ENCODE measurements at places on chromosomes 16 and 17. TPM values are rescaled to one million over a fixed set of nuclear protein-coding genes. Genes with fewer than 3 reads are reported as not detected.

GRCh38 chr17:11608396-11608795 lies 10.1 kb downstream of the DNAH9 start:
- H3K4me1 ChIP-seq: peaks cover 15% of the 10 kb centered on the region
- peak; percentile 60 for DNase-seq
- H3K36me3 ChIP-seq: no peaks in the 10 kb centered on the region
- H3K4me3 ChIP-seq: no peak overlapping the region
- H3K27me3 ChIP-seq: no peaks in the 10 kb centered on the region

- no peaks in the 10 kb centered on the region for H3K4me1 ChIP-seq
- H3K36me3 ChIP-seq: no peaks in the 10 kb centered on the region
- H3K27me3 ChIP-seq: no peaks in the 10 kb centered on the region
- no peak overlapping the region for H3K27ac ChIP-seq
- H3K4me3 ChIP-seq: no peak overlapping the region
- no peak for DNase-seq
Observed at GRCh38 chr17:41163828-41164227, 3.3 kb upstream of the KRTAP4-4 start.

TEX19 gene
- total RNA-seq: not detected

DNA sequence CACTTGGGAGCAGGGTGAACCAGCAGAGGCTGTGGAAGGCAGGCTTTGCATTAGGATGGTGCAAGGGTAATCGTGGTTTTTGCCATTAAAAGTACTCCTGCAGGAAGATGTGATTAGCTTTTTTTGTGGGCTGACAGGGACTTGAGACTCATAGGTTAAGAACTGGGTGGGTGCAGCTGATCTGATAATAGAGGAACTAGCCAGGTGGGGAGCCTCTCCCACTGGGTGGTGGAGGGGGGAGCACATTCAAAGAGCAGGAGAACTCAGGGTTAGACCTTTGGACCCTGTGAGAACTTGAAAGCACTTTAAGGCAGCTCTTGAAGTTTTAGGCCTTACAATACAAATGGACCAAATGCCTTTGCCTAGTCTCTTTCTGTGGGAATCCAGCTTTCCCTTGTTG lies 32.4 kb downstream of the CCL4 start:
- H3K27me3 ChIP-seq: no peaks in the 10 kb centered on the region
- no peaks in the 10 kb centered on the region for H3K36me3 ChIP-seq
- no peak for DNase-seq
- H3K27ac ChIP-seq: no peak overlapping the region

DNA sequence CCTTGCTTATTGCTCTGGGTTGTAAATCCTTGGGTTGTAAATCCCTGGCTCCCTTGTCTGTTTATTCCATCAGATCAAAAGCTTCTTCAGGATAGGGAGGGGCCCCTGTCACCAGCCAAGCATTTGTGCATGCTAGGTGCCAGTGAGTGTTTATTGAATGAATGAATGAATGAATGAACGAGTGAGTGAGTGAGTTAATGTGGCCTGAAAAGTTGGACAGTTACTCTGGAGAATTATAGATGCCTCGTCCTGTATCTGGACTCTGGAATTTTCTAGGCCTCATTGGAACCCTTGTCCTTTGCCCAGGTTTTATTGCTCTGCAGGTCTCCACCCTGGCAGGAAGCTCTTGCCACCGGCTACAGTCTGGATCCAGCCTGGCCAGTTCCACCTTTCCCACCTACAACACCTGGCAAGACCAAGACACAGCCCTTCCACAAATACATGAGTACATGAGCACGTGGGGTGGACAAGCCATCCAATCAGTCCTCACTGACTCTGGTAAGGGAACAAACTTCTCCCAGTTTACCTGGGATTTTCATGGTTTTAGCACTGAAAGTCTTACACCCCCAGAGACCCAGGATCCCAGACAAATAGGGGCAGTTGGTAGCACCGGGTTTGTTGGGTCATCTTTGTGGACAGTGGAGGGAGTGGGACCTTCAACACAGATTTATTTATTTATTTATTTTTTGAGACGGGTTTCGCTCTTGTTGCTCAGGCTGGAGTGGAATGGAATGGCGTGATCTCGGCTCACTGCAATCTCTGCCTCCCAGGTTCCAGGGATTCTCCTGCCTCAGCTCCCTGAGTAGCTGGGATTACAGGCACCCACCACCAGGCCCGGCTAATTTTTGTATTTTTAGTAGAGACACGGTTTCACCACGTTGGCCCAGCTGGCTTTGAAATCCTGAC lies 14.7 kb upstream of the CDH1 start:
- H3K36me3 ChIP-seq: no peaks in the 10 kb centered on the region
- DNase-seq: no peak
- no peaks in the 10 kb centered on the region for H3K27me3 ChIP-seq

DNA sequence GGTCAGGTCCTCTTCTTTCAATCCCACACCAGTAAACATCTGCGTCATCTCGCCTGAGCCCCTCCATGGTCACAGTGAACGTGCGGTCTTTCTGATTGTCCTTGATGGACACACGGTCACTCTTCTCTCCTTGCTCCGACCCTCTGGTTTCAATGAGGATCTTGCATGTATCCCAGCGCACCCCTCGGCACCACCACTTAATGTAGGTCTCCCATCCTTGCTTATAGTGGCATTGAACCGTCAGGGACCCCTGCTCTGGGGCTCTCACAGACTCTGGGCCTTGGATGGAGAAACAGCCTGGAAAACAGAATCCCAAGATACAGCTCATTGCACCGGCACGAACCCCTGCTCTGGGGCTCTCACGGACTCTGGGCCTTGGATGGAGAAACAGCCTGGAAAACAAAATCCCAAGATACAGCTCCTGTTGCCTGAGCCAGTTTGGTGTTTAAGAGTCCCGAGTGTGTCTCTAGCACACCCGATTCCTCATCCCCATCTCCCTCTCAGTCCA lies 5.4 kb downstream of the CD300LB start:
- no peak overlapping the region for H3K27ac ChIP-seq
- no peaks in the 10 kb centered on the region for H3K27me3 ChIP-seq
- H3K4me3 ChIP-seq: no peak overlapping the region
- H3K36me3 ChIP-seq: no peaks in the 10 kb centered on the region

DNA sequence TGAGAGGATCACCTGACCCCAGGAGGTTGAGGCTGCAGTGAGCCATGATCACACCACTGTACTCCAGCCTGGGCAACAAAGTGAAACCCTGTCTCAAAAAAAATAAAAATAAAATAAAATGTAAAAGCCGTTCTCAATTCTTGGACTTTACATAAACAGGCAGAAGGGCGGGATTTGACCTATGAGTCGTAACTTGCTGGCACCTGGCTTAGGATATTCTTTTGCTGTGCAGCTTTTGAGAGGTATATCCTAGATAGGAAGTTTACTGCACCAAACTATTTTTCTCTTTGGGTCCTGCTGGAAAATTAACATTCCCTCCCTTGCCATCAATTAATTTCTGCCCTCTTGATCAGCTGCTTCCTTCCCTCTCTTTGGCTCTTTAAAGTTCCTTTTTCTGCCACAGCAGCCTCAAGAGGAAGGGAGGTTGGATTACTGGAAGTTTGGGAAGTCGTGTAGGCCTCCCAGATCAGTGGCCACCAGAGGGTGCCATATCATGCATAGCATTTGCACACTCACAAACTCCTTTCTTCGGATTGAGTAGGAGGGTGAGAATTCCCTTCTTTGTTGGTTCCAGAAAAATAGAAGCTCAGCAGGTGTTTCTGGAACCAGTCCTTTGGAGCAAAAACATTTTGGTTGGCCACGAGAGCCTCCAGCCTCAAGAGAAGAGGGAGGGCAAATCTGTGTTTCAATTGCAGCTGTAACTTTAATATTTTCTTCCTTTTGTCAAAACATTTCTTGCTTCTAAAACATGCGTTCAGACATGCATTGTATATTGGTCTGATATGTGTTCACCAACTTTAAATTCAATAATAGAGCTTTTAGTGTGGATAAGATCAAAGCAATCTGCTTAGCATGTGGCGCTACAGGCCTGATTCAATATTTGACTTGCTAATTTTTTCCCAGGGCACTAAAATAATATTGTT lies 147.3 kb downstream of the CCDC182 start:
- H3K27ac ChIP-seq: no peak overlapping the region
- H3K27me3 ChIP-seq: no peaks in the 10 kb centered on the region
- peak; percentile 52 for DNase-seq
- H3K4me3 ChIP-seq: no peak overlapping the region
- H3K36me3 ChIP-seq: no peaks in the 10 kb centered on the region
- no peaks in the 10 kb centered on the region for H3K4me1 ChIP-seq

- DNase-seq: no peak
- H3K27me3 ChIP-seq: no peaks in the 10 kb centered on the region
- no peak overlapping the region for H3K27ac ChIP-seq
Observed at GRCh38 chr16:60655514-60656153, 1380.6 kb downstream of the CDH8 start.

TBC1D3 gene
- not detected for total RNA-seq

- H3K4me1 ChIP-seq: no peaks in the 10 kb centered on the region
- DNase-seq: peak; percentile 69
- H3K4me3 ChIP-seq: no peak overlapping the region
- no peaks in the 10 kb centered on the region for H3K36me3 ChIP-seq
- no peaks in the 10 kb centered on the region for H3K27me3 ChIP-seq
- H3K27ac ChIP-seq: peak overlapping the region; percentile 38
Observed at GRCh38 chr16:30186782-30187555, 3.6 kb downstream of the CORO1A start.

GRCh38 chr16:82328881-82329469 lies 159.0 kb upstream of the MPHOSPH6 start:
- no peaks in the 10 kb centered on the region for H3K36me3 ChIP-seq
- DNase-seq: no peak
- peaks cover 7% of the 10 kb centered on the region for H3K4me1 ChIP-seq

DNA sequence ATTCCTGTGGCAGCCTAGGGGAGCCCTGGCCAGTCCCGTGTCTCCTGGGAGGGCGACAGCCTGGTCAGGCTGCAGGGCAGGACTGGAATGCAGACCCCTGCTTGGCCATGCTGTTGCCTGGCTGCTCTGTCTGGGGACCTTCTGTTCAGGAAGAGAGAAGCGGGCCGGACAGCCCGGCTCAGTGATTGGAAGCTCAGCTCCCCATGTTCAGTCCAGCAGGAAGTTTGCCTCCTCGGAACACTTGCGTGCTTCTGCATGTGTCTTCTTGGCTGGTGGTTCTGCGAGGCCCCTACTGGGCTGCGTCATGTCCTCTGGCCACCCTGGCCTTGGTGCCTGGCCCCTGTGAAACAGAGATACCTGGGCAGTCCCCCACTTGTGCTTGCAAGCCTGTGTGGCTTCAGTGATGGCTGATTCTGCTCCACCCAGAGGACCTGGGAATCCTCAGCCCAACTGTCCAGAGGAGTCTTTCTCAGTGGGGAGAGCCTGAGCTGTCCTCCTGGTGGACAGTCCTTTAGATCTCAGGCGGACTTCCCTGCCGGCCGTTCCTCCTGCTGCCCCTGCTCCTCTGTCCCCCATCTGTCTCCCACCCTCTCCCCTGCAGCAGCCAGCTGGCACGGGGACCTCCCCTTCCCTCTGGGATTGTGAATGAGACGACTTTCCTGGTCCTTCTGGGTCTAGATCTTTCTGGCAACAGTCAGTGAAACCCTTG lies 279.5 kb downstream of the SEC14L1 start:
- H3K4me3 ChIP-seq: no peak overlapping the region
- DNase-seq: no peak
- H3K36me3 ChIP-seq: peaks cover 4% of the 10 kb centered on the region

KRTAP9-6 gene
- total RNA-seq: not detected

GRCh38 chr16:12486386-12486785 lies 317.3 kb downstream of the CPPED1 start:
- DNase-seq: no peak
- H3K4me3 ChIP-seq: no peak overlapping the region
- H3K4me1 ChIP-seq: no peaks in the 10 kb centered on the region

DNA sequence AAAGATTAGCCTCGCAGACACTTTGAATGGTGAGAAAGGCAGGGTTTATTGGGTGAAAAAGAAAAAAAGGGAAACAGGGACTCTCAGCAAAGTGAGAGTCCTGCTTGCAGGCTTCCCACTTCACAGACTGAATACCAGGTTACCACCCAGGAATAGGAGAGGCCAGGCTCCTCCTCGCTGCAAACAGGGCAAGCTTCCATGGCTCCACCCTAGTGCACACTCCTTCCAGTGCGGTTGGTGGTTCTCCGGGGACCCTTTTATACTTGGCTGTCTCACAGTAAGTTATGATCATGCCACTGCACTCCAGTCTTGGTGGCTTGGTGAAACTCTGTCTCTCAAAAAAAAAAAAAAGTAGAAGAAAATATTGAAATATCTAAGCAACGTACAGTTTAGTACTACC lies 30.5 kb upstream of the CDH8 start:
- no peak overlapping the region for H3K27ac ChIP-seq
- no peaks in the 10 kb centered on the region for H3K27me3 ChIP-seq
- H3K4me3 ChIP-seq: no peak overlapping the region
- no peaks in the 10 kb centered on the region for H3K36me3 ChIP-seq

- no peaks in the 10 kb centered on the region for H3K27me3 ChIP-seq
- DNase-seq: peak; percentile 47
- H3K4me1 ChIP-seq: no peaks in the 10 kb centered on the region
Observed at GRCh38 chr17:44007346-44008204, 3.2 kb downstream of the NAGS start.

DNA sequence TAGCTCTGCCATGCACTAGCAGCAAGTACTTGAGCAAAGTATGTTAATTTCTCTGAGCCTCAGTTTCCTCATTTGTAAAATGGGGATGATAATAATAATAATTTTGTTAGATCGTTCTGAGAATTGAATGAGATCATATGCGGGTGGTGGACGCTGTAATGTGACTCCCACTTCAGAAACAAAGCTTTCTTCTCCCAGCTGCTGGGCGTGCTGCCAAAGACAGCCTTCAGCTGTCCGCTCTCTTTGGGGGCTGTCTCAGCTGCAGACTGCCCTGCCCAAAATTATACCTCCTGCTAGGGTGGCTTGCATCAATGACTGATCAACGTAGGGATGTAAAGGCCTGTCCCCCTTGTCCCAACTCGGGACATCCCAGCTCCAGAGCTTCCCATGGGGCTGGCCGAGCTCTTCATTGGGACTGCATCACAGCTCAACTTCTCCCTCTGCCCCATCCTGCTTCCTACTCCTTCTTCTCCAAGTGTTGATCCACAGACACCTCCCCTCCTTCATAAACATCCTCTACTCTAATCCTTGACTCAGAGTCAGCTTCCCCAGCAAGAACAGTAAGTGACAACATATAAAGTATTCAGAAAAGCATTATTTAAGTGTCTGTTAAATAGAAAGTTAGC lies 30.7 kb upstream of the CDH5 start:
- no peaks in the 10 kb centered on the region for H3K36me3 ChIP-seq
- H3K27me3 ChIP-seq: no peaks in the 10 kb centered on the region
- no peaks in the 10 kb centered on the region for H3K4me1 ChIP-seq
- no peak overlapping the region for H3K4me3 ChIP-seq

CUEDC1 gene
- 4.0 TPM for total RNA-seq

DNA sequence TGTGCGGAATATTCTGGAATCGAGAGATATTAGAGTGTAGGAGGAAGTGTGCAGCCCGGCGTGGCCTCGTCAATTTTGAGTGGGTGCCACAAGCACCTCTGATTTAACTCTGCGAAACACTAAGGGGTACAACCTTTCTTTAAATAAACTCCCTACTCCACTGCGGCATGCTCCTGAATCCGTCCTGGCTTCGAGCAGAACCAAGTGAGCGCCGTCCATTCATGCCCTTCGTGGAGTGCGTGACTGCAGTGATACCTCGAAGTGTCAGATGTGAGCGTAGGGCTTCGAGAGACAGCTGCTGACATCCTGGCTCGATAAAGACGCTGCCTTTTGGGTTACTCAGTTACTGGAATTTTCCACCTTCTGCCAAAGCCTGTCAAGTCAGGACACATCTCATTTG lies 128.8 kb downstream of the FOXL1 start:
- no peaks in the 10 kb centered on the region for H3K4me1 ChIP-seq
- DNase-seq: no peak
- no peaks in the 10 kb centered on the region for H3K27me3 ChIP-seq
- no peaks in the 10 kb centered on the region for H3K36me3 ChIP-seq
- H3K27ac ChIP-seq: no peak overlapping the region

SLC6A2 gene
- 0.37 TPM for total RNA-seq
